ENCODE measurements at places on chromosomes 5 and 9.

- DNase-seq: peak; percentile 48
Observed at GRCh38 chr5:147290261-147290660, 55.4 kb downstream of the STK32A start.

- no peak for DNase-seq
Observed at GRCh38 chr5:40385544-40385943, 294.2 kb upstream of the PTGER4 start.

DNA sequence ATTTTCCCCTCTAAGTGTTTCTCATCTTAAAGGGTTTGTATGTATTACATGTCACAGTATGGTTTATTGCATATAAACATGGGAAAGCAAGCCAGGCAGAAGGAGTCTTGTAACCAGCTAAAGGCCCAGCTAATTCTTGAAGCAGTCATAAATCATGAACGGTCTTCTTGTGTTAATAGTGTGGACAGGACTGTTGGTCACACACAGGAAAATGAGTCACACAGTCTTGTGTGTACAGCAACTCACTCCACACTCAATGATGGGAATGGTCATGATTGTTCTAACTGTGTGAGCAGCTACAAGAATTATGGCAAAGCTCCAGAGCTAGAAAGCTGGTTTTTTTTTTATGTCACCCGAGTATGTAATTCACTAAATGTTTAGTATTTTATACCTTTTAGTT, 123.9 kb downstream of the GHR start:
- no peak for DNase-seq

DNA sequence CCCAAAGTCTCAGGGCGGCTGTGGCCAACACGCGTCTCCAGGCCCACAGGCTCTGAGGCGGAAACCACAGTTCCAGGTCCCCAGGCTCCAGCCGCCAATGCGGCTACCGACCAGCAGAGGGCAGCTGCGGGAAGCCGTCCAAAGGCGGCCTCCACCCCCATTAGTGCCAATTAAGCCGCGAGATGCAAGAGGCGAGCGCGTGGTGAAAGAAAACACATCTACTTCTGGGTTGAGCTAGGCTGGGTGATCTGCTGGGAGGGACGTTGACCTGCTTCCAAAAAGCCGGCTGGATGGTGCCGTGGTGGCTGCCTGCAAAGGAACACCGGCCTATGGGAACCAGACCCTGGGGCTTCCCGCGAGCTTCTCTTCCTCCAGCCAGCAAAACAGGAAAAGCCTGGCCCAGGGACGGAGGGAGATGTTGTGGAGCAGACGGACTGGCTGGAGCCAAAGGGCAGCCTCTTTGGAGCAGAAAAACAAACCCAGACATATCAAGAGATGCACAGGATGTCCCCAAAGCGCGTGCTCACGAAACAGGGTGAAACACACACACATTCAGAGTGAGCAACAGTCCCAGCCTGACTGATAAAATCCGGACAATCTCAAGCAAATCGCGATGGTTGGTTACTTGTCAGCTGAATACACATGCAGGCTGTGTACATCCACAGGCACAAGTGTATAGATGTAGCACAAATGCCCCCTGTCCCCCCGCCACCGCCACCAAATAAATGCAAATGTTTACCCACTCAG, 187.1 kb upstream of the BRINP1 start:
- peak; percentile 66 for DNase-seq

DNA sequence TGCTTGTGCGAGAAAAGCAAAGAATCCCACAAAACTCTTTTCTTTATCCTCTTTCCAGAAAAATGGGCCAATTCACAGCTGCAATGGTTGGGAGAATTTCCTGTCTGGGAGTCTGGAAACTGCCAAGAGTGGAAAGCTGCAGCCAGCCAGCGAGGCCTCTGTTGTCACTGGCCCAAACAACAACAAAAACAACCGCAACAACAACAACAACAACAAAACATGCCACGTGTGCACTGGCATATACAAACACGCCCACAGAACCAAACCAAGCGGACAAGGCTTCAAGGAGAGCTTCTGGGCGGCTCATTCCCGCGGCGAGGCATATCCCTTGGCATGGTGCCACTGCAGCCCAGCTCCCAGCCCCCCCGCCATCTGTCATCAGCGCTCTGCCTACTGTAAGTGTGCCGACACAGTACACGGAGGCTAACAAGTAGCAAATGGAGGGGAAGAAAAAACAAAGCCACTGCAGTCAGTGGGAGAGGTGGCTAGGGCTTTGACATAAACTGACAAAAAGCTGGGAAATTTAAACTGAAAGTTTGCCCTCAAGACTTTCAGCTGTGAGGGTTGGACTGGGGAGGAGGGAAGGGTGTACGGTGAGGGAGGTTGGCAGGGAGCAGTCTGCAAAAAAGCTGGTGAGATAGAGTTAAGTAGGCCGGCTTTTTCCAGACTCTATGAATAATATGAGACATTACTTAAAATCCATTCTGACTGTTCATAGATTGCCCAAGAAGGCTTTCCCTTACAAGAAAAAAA, 165.0 kb upstream of the ZNF462 start:
- DNase-seq: peak; percentile 80

DNA sequence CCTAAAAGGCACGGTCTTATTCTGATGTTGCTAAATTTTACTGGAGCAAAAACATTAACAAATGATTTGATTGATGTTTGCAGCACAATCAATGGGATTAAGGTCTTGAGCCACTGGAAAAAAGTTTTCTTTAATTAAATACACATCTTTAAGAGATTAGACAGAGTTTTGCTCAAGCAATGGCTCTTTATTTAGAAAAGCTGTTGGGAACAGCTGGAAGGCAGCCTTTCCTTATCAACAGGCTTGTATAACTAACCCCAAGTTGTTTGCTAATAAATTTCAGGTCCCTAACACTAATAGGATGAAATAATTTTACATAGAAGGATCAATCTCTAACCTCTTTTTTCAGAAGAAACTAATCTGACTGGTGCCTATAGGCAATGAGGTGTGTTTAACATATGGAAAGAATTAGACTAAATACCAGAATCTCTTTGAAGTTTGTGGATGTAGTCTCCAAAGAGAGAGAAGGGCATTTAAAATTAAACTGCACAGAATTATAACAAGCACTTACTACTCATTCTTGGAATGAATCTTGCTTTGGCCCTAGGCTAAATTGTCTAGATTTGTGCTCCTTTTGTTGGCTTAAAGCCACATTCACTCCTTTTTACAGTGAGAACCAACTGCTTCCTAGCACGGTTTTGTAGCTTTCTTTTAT, 67.3 kb upstream of the TNFAIP8 start:
- DNase-seq: no peak

- DNase-seq: no peak
Observed at GRCh38 chr5:2522372-2522771, 229.1 kb downstream of the IRX2 start.

DNA sequence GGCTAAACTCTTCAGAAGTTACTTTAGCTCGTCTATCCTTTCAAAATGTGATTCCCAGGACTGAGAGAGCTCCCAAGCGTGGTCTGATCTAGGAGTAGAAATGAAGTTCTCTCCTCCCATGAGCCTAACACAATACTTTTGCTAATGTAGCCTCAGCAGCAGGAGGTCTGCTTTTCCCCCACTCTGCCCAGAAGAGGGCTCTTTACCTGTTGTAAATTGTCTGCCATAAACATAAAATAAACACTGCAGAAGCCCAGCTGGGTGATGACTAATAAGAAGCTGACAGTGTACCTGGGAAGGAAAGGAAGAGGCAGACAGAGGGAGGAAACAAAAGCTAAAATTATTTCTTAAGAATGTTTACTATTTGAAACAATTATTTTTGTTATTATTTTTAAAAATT, 15.4 kb downstream of the SLC36A3 start:
- DNase-seq: peak; percentile 43

DNA sequence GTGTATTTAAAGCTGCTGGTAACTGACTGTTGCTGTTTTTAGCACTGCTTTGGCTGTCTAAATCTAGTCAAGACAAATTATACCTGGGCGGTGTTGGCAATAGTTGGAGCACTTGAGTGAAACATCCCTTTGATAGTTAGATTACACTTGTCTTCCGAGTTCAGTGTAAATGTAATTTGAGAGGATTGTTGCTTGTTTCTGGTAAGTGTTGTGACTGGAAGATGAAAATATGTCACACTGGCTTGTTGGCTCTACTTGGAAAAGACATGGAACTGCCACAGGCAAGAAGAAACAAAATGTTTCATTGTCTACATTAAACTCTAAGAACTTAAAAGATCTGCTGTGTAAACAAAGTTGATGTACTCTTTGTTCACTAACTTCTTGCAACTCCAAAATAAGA, 49.2 kb upstream of the PTPRD start:
- no peak for DNase-seq

DNA sequence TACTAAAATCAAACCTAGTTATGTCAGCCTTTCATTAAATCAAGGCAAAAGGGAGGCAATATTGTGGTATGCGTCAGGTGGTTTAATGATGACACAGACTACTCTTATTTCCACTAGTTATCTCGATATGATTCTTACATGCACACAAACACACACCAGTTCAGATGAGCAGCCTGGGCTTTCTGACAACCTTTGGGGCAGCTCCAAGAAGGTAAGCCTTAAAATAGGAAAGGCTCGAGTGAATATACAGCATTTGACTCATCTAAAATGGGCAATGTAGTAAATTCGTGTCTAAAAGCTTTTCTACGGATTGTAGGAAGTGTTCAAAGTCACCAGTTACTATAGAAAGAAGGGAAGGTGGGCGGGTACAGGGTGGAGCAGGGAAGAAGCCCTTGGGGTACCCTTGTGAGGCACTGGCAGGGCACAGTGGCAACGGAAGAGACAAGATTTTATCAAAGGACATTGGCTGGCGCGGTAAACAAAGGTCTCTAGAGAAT, 1.9 kb downstream of the ANKH start:
- DNase-seq: no peak

DNA sequence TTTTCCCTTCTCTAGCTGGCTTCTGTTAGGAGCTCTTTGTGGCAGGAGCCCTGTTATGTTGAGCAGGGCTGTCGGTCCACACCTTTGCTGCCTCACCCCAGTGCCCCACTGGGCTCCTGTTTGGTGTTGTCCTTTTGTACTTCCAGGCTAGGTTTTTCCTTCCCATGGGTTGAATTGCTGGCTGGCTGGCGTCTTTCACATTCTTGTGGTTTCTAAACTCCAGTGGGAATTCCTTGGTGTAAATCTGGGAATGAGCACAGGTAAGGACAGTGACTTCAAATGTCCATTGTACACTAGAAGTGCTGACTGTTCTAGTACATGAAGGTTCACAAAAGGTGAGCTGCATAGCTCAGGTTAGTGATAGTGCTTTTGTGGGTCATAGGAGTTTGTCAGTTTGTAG, 30.4 kb downstream of the RASGRF2 start:
- DNase-seq: no peak

GRCh38 chr5:108937221-108937620, 189.5 kb downstream of the FER start:
- no peak for DNase-seq

- no peak for DNase-seq
Observed at GRCh38 chr9:38641985-38642864, 21.8 kb upstream of the ANKRD18A start.

DNA sequence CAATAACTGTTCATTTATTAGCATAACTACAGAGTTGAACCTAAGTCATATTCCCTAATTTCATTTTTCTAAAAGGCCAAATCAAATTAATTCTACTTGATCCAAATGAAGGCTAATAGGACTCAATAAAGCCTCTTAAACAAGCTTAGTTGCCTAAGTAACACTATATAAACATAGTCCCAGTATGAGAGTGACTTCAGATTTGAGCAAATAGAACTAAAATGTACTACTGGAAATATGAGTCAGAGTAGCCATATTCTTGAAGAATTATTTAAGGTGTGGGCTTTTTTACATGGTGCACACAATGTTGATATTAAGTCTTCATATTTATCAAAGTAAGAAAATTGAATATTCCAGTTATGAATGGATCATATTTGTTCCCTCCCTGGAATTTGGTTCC, 872.3 kb downstream of the MAT2B start:
- no peak for DNase-seq

DNA sequence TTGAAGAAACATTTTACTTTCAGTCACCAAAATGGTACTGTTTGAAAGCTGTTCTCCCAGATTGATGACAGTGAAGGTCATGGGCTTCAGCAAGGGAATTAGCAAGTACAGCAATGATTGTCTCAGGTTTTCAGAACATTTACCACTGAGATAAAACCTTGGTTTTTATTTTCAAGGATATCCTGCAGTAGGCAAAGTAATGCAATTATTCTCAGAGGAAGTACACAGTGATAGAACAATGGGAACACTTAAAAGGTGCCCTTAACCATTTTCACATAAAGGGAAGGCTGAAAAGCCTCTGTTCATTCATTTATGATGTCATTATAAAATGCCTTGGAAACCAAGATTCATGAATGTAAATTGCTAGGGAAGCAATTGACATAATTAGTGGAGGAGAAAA, 471.8 kb upstream of the ACO1 start:
- no peak for DNase-seq

DNA sequence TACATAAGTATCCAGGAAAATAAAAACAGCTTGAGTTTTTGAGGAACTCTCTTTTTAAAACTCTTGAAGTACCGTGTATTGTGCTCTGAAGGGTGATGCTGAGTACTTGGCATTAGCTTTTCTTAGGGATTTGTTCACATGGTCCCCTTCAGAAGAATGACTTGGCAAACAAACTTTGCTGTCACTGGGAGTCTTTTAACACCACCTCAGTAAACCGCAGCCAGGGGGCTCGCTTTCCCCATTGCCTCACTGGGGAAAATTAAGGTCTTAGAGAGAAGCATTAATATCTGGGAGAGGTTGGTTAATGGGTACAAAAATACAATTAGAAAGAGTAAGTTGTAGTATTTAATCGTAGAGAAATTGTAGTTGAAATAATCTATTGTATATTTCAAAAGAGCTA, 105.9 kb upstream of the DAP start:
- DNase-seq: no peak

DNA sequence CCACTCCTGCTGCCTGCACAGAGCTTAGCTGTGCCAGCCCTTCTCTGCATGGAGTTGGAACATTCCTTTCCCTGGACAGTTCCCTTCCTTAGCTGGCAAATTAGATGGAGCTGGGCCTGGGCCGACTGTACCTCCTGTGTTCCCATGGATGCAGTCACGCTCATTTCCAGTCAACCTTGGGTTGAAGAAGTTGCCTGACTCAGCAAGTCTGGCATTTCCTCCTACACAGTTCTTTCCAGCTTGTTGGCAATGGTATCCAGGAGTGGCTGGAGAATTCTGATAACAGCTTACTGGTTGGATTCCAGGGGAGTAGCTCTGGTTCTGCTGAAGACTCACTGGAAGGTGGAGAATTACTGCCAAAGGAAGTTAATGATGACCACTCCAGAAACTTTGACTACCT, 9.2 kb upstream of the TAF1L start:
- no peak for DNase-seq

- no peak for DNase-seq
Observed at GRCh38 chr5:153347611-153348010, 142.9 kb upstream of the GRIA1 start.

- no peak for DNase-seq
Observed at GRCh38 chr5:150313501-150313900, 10.8 kb upstream of the ARSI start.

DNA sequence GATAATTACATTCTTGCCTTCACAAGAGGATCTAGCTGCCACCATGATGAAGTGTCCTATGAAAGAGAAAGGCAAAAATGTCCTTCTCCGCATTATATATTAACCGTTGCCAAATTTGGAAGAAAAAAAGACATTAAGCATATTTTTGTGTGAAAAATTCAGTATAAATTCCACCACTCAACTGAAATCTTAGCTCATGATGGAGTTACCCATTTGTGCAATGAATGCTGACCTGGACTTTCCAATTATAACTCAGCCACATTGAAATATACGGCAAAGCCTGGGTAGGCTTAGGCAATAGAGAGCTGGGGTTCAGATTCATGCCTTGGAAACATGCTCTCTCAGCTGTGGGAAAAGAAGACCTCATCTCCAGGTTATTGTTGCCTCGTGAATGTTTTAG, 71.3 kb upstream of the VCAN start:
- DNase-seq: no peak

- no peak for DNase-seq
Observed at GRCh38 chr9:406886-407654, 192.4 kb downstream of the DOCK8 start.

Measured in NCI-H510A (cell line).